Fibroblast of mammary gland (primary cell): ENCODE measurements at places on chromosomes 1 and 21.
A peak's percentile ranks its signal among the peaks of the same experiment; 100 is the strongest.

DNA sequence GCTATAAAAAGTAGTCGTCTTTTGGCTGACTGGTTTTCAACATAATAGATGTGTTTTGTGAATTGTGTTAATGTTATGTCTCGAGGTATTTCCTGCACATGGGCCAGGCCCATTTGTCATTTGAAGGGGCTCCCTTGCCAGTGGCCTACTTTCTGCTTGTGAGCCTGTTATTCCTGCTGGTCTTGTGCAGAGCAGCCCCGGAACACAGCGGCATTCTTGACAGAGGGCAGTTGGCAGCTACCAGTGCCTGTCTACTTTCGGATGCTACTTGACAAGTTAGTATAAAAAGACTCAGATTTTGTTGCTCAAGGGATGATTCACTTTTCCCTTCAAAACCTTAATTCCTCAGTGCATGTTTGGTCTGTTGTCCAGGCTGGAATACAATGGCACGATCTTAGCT is 28.5 kb downstream of the PGM1 start:
- peak; percentile 51 for DNase-seq

DNA sequence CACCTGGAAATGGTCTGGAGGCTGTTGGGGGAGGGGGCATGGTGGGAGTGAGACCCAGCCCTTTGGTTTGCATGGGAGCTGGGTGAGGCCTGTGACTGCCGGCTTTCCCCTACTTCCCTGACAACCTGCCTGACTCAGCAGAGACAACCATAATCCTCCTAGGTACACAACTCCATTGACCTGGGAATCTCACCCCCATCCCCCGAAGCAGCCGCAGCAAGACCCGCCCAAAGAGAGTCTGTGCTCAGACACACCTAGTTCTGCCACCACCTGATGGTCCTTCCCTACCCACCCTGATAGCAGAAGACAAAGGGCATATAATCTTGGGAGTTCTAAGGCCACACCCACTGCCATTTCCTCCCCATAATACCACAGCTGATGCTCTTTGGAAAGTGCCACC is 168.6 kb downstream of the GIPC2 start:
- DNase-seq, result no peak

DNA sequence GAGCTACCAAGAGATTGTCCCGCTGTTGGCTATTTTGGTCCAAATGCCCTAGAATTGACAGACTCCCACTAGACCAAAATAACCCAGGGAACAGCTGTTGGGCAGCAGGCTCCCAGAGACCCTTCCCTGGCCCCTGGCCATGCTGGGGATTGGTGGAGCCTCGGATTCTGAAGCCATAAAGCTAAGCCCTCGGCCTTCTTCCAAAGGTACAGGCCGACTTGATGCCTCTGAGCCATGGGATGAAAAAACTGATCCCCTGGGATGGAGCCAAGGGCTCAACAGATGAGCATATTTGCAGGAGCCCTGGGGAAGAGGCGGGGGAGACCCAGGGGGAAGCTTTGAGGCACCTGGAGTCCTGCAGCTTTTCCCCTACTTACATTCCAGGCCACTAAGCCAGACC is 1.0 kb upstream of the LRRC38 start:
- no peak for DNase-seq

- DNase-seq, result no peak
Observed at GRCh38 chr1:59482986-59483385, 186.1 kb downstream of the FGGY start.

DNA sequence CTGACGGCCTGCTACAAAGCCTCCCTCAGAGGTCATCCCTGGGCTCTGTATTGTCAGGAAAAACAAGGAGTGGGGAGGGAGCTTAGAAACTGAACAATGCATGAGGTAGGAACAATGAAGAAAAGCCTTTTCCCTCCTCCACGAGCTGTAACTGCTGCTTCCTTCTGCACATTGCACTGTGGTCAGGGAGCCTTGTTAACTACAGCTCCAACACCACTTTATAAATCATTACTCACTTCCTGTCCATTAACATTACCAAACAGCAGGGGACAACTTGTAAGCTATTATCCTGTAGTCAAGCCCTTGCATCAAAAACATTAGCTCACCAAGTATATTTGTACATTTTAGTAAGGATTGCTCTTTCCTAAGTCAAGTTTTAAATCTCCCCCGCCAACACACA is 336.0 kb upstream of the NR5A2 start:
- DNase-seq, result peak; percentile 78

DNA sequence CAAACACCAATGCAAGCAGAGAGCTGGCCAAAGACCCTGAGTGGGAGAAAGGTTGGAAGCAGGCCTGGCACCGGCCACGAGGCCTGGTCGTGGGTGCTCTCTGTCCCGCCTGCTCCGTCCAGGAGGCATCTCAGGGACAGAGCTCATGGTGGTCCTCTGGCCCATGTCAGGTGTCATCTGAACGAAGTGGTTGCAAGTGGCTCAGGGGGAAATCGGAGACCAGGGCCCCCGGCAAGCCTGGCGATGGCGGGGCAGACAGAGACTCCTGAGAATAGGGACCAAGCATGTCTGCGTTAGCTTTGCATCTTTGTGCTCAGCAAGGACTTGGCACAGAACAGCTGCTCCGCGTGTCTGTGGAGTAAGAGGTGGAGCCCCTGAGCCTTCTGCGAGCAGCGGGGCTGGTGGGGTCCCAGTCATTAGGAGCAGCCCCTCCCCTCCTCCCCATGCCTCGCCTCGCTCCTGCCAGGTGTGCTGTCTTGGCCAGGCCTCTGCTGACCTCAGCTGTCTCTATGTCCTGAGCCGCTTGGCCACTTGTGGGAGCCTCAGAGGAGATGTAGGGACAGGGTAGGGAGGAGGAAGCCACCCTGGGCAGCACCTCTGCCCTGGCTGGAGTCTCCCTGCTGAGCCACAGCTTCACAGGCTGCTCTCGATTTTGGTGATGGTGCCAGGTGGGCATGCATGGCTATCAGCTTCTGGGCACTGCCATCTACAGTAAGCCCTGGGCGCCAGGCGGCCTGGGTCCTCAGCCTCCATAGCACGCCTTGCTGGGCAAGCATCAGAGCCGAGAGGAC is 362.9 kb upstream of the VAMP3 start:
- DNase-seq, result no peak

DNA sequence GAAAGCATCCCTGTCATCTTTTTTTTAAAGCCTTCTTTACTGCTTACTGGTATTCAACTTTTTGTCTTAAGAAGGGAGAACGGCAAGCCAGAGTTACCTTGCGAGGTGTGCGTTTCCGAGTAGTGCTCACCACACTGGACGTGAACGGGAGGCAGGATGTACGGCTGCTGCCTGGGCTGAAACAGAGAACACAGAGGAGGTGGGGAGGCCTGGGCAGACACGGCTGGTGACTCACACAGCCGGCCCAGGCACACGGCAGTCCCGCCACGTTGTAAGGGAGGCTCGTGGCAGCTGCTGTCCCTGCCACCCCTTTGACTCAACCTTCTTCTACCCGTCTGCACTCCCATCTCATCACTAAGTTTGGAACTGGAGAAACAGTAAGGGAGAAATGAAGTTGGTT is 105.8 kb downstream of the SMYD2 start:
- peak; percentile 80 for DNase-seq

DNA sequence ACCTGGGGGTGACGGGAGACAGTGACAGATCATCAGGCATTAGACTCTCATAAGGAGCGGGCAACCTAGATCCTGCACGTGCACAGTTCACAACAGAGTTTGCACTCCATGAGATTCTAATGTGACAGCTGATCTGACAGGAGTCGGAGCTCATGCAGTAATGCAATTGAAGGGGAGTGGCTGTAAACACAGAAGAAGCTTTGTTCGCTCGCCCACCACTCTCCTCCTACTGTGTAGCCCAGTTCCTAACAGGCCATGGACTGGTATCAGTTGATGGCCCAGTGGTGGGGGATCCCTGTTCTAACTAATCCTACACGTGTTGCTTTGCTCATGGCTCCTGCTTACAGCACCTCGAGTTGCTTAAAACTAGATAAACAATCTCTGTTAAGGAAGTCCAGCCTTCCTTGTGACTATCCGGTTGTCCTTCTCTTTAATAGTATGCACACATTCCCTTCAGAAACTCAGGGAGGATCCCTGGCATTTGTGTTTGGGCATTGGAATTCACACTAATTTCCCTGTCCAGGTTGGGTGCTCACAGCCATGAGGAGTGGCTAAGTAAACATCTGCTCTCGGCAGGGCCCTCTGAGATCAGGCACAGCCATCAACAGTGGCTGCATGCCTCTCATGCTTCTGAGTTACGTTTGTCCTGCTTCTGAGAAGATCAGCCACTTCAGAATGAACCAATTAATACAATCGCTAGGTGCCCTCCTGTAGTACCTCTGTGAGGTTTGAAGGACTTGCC is 21.1 kb upstream of the F3 start:
- no peak for DNase-seq

DNA sequence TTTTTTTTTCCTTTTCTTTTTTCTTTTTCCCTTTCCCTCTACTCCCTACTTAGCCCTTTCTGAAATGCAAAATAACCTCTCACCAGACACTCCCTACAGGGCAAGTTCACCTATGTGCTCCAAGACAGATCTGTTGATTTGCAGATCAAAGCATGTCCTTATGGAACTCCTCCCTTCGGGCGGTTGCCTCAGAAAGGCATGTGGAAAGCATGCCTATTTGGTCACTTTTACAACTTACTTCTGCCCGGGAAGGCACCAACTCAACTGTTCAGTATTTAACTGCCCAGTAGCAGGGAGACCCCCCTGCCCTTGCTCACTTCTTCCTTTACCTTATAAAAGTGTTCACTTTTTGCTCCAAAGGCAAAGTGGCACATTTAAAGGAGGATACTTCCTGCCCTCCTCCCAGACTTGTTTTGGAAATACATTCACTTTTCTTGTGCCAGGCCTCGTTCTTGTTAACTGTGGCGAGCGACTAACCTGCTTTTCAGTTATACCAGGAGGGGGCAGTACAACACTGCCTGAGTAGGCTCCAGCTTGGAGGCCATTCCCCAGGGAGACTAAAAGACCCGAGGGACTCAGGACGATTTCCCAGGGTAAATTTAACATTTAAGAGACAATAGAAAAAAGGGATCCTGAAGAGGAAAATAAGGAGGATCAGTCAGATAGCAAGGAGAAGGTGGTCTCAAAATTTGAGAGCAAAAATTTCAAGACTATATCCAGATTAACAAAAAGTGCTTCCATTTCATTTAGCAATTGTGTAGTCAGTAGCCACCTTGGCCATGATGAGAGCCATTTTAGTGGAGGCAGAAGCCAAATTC is 12.3 kb upstream of the SLAMF7 start:
- DNase-seq, result peak; percentile 65

DNA sequence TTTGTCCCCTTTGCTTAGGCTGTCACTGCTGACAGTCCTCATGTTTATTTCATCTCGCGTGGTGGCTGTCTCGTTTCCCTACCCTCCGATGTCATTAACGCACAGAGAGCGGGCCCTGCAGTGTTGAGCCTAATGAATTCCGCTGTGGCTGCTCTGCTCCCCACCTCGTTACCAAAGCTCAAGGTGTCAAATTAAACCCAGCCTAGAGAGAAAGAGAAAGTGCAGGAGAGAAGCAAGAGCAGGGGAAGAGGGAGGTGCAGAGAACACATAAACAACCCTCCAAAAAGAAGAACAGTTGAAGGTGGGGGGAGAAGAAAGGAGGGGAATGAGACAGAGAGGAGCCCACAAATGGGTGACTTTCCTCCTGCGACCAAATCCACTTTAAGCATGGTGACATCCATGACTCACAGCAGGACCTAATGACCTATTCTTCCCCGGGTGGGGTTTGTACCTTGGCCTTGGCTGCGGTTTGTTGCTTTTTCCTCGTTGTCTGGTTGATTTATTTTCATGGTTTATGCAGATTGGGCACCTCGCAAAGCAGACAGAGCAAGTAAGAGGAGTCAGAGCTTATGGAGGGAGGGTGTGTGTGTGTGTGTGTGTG is 92.5 kb downstream of the PBX1 start:
- DNase-seq, result peak; percentile 77

- DNase-seq, result no peak
Observed at GRCh38 chr1:50796272-50796671, 163.8 kb downstream of the FAF1 start.

DNA sequence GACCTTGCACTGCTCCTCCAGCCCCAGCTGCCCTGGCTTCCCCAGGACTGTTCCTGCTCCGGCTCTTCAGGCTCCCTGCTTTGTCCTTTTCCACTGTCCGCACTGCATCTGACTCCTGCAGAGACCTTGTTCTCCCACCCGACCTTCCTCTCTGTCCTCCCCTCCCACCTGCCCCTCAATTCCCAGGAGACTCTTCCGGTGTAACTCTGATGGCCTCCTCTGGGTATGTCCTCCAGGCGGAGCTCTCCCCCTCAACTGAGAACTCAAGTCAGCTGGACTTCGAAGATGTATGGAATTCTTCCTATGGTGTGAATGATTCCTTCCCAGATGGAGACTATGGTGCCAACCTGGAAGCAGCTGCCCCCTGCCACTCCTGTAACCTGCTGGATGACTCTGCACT is 550 bp downstream of the ACKR1 start:
- no peak for DNase-seq

GRCh38 chr1:35560256-35561225 is 2.9 kb downstream of the NCDN start:
- no peak for DNase-seq

- no peak for DNase-seq
Observed at GRCh38 chr1:109808703-109809102, 45.0 kb upstream of the EPS8L3 start.

DNA sequence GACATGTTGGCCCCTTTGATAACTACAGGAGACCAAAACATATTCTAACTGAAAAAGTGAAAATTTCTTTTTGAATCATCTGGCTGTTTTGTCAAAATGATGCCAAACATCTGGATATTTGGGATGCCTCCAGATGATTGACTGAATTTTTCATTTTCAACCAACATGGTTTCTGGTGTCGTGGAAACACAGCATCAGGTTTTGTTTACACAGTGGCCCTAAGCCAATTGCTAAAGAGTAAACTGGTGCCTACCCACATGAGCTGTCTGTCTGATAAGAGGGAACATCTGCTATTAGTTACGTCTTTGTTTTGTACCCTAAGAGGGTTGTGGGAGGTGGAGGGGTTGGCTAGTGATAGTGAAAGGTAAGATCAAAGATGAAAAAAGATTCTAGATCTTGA is 204.8 kb downstream of the KCNK2 start:
- DNase-seq, result peak; percentile 35

- no peak for DNase-seq
Observed at GRCh38 chr1:6984986-6985385, 199.7 kb downstream of the CAMTA1 start.

DNA sequence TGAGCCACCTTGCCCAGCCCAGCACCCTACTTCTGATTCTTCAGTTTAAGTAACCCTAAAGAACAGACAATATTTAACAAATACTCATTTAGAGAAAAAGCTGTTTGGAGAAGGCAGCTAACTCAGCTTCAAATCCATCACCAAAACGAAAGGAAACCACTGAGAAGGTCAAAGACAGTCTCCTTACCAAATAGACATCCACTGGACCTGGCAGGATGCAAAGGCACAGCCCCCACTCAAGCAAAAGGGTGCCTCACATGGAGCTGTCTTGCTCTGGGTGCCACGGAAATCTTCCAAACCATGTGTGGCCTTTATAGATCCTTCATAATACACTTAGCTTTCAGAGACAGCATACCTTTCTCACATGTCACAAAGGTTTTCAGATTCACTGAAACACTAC is 165.5 kb downstream of the RERE start:
- DNase-seq, result no peak

- DNase-seq, result no peak
Observed at GRCh38 chr1:204278251-204278650, 64.5 kb upstream of the GOLT1A start.

- DNase-seq, result no peak
Observed at GRCh38 chr1:39959651-39960333, 4.8 kb downstream of the MFSD2A start.

- peak; percentile 54 for DNase-seq
Observed at GRCh38 chr1:42801832-42802473, 15.0 kb upstream of the ERMAP start.

- no peak for DNase-seq
Observed at GRCh38 chr21:33229099-33229783, 497 bp upstream of the IFNAR2 start.

GRCh38 chr1:78833491-78833890 is 173.0 kb downstream of the ADGRL4 start:
- DNase-seq, result peak; percentile 93
